ENCODE measurements at places on chromosomes 3 and 15. TPM values are rescaled to one million over a fixed set of nuclear protein-coding genes. Genes with fewer than 3 reads are reported as not detected.

Gene TMEM212
- total RNA-seq, result not detected

Gene ERICH6
- total RNA-seq, result 0.21 TPM

Gene FILIP1L
- total RNA-seq, result 0.42 TPM

Gene DUOXA1
- 0.31 TPM for total RNA-seq

Gene FOXB1
- total RNA-seq, result 0.10 TPM

Gene LYZL4
- not detected for total RNA-seq

Gene WNT7A
- 4.8 TPM for total RNA-seq

Gene TRAT1
- 147 TPM for total RNA-seq

Gene LRRC2
- 0.10 TPM for total RNA-seq

Gene PLSCR5
- total RNA-seq, result not detected

Gene SUSD5
- under 0.01 TPM for total RNA-seq

Gene CCRL2
- total RNA-seq, result 91.9 TPM

Gene ATP13A4
- total RNA-seq, result 1.2 TPM

Gene PIK3R4
- 14.4 TPM for total RNA-seq

Gene PLCH1
- total RNA-seq, result 0.94 TPM

Gene CLDN18
- total RNA-seq, result under 0.01 TPM

Gene ALDH1L1
- not detected for total RNA-seq

Gene CD276
- total RNA-seq, result 0.21 TPM

Gene NEK4
- total RNA-seq, result 12.3 TPM

Gene COL8A1
- total RNA-seq, result not detected

Gene CCR8
- 2.2 TPM for total RNA-seq

Gene OR5K2
- total RNA-seq, result not detected

Gene MOBP
- total RNA-seq, result 0.10 TPM

Gene NANOGP8
- 0.21 TPM for total RNA-seq

Gene CYP1A2
- not detected for total RNA-seq

Gene C3orf22
- total RNA-seq, result not detected

Gene NDN
- total RNA-seq, result 0.31 TPM

Gene IGF2BP2
- 8.4 TPM for total RNA-seq

Gene GOLGA6L26
- not detected for total RNA-seq

Gene RAD51
- 1.2 TPM for total RNA-seq

Gene PRKCI
- total RNA-seq, result 20.0 TPM

Gene KBTBD12
- not detected for total RNA-seq

Gene OR5H15
- total RNA-seq, result not detected

Gene ANKRD63
- total RNA-seq, result not detected
